ENCODE measurements at places on chromosomes 12 and 14. TPM values are rescaled to one million over a fixed set of nuclear protein-coding genes. Genes with fewer than 3 reads are reported as not detected.

The C12orf50 gene
- not detected for total RNA-seq

The RDH11 gene
- total RNA-seq = 37.9 TPM

The RPS26 gene
- 48.3 TPM for total RNA-seq

The MSI1 gene
- total RNA-seq = not detected

DNA sequence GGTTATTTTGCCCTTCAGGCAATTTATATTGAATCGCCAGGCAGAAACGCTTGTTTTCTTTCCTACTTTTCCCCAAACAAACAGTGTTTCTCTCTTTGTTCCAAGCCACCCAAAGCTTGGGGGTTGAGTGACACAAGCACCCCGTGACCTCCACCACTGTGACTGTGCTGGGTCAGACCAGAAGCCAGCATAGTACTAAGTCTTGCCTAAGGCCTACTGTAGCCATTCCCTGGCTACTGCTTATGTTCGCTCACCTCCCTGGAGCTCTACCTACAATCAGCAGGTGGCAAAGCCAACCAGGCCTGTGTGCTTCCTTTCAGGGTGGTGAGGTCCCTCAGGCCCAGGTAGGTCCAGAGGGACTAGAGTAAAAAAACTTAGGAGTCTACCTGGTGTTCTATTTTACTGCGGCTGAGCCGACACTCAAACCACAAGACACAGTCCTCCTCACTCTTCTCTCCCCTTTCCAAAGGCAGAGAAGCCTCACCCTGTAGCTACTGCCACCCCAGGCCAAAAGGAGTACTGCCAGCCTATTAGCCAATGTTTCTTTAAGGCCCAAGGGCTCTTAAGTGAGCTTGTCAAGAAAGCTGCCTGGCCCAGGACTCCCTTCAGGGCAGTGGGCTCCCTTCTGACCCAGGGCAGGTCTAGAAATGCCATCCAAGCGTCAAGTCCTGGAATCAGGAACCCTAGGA lies 411.8 kb upstream of the MIS18BP1 start:
- DNase-seq = no peak
- H3K27me3 ChIP-seq = no peaks in the 10 kb centered on the region
- no peaks in the 10 kb centered on the region for H3K36me3 ChIP-seq
- H3K4me3 ChIP-seq = no peak overlapping the region

DNA sequence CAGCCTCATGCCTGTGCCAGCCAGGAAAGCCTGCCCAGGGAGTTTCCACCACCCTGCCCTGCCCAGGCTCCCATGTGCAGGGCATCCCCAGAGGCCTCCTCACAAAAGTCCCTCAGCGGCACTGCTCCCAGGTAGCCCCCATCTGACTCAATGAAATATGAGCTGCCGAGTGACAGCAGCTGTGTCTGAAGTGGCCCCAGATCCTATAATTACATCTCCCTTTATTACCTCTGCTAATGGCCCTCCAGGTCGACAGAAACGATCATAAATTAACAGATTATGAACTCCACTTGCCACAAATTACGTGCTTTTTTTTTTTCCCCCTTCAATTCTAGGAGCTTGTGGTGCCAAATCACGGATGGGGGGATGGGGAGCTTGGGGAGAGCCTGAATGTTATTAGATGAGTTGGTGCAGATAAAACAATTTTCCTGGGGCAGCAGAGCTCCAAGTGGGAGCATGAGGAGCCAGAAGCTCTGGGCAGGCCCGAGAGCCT lies 110.4 kb downstream of the ESRRB start:
- no peak overlapping the region for H3K27ac ChIP-seq
- no peaks in the 10 kb centered on the region for H3K36me3 ChIP-seq
- no peak for DNase-seq

DNA sequence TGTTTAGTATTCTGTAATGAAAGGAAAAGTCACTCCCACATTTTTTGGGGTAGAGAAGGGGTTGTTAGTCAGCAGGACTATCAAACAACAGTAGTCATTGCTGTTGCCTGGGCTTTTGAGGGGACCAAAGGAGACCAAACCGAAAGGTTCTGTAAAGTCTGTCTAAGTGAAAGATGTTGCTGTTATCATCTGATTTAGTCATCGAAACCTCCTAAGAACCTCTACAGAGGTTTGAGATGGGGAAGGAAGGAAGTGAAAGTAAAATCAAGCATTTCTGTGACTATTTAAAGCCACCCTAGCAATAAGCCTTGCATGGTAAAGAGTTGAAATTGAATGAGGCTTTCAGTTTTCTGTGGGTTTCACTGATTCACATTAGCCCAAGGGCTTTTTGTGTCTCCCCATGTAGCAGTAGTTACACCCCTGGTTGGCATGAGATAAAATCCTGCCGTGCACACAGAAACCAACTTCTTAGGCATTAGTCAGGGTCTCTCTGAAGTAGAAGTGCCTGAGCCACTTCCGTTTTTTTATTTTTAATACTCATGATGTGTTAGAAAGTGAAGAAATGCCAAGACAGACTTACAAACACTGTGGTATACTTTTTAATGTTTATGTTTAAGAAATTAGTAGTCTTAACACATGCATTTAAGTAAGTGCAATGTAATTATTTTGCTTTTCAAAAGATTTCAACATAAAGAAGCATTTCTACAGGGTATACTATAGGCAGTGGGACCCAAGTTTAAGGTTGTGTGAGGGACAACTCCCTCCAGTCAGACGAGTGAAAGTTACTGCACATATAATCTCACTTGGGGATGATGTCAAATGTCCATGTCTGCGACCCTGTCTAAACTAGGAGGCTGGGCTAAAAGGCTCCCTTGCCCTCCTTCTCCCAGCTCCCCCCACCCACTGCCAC lies 50.4 kb downstream of the DYRK2 start:
- peaks cover 1% of the 10 kb centered on the region for H3K36me3 ChIP-seq
- peaks cover 22% of the 10 kb centered on the region for H3K27me3 ChIP-seq
- H3K4me1 ChIP-seq = peaks cover 58% of the 10 kb centered on the region
- peak overlapping the region; percentile 67 for H3K27ac ChIP-seq
- H3K4me3 ChIP-seq = peak overlapping the region; percentile 57

DNA sequence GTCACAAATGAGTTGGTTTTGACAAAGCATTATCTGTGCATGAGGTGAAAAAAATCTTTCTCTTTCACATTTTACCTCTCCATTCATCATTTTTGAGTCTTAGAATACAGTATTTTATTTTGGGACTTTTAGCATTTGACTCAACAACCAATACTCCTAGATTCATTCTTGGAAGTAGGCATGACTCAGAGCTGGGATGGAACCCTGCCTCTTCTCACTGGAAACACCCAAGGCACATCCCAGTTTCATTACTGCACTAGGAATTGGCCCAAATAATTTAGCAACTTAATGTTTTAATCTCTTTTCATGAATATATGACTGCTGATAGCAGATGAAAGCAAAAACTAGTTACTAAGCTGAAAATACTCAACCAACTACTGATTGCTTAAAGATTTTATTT lies 3.3 kb upstream of the PDZRN4 start:
- H3K4me3 ChIP-seq = no peak overlapping the region
- peaks cover 33% of the 10 kb centered on the region for H3K27me3 ChIP-seq

DNA sequence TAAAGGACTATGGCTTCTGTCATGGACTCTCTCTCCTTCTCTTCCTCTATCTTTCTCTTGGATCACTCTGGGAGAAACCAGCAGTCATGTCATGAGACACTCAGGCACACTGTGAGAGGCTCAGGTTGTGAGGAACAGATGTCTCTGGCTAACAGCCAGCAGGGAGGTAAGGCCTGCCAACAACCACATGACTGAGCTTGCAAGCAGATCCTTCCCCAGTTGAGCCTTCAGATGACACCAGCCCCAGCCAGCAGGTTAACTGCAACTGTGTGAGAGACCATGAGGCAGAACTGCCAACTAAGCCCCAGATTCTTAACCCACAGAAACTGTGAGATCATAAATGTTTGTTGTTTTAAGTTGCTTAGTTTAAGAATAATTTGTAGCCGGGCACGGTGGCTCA lies 90.6 kb downstream of the VCPKMT start:
- no peak for DNase-seq
- peaks cover 62% of the 10 kb centered on the region for H3K36me3 ChIP-seq
- H3K27me3 ChIP-seq = no peaks in the 10 kb centered on the region
- H3K4me3 ChIP-seq = no peak overlapping the region

DNA sequence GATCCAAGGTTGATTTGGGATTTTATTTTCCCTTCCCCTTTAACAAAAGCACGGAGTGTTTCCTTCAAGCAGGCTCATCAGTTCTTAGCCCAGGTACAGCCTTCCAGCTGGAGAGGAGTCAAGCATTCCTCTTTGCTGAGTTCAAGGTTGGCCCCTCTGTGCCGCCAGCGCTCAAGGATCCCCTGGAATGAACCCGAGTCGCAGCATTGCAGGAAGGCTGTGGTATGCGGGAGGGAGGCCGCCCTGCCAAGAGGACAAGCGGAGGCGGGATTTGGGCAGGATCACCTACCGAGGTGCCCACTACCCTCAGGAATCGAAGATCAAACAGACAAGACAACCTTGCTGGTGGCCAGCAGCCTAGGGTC lies 53.9 kb upstream of the NCOR2 start:
- H3K27me3 ChIP-seq = no peaks in the 10 kb centered on the region
- H3K4me1 ChIP-seq = no peaks in the 10 kb centered on the region
- no peaks in the 10 kb centered on the region for H3K36me3 ChIP-seq
- H3K27ac ChIP-seq = no peak overlapping the region

DNA sequence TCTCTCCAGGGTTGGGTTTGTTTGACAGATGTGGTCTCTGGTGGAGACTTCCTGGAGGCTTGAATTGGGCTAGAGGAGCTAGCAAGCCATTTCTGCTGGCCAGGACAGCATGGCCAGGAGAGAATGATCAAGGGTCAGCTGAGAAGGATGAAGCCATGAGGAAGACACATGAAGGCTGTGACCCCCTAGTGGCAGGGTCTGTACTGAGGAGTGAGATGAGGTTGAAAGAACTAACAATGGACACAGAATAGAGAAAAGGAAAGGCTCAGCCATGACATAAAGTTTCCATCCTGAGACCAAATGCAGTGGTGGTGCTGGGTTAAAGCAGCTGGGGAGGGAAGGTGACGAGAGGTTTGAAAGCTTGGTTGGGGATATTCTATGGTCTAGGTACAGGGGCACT lies 89.9 kb downstream of the NT5DC3 start:
- DNase-seq = no peak
- H3K36me3 ChIP-seq = no peaks in the 10 kb centered on the region
- H3K4me1 ChIP-seq = no peaks in the 10 kb centered on the region
- no peak overlapping the region for H3K27ac ChIP-seq
- no peak overlapping the region for H3K4me3 ChIP-seq
- peaks cover 1% of the 10 kb centered on the region for H3K27me3 ChIP-seq

DNA sequence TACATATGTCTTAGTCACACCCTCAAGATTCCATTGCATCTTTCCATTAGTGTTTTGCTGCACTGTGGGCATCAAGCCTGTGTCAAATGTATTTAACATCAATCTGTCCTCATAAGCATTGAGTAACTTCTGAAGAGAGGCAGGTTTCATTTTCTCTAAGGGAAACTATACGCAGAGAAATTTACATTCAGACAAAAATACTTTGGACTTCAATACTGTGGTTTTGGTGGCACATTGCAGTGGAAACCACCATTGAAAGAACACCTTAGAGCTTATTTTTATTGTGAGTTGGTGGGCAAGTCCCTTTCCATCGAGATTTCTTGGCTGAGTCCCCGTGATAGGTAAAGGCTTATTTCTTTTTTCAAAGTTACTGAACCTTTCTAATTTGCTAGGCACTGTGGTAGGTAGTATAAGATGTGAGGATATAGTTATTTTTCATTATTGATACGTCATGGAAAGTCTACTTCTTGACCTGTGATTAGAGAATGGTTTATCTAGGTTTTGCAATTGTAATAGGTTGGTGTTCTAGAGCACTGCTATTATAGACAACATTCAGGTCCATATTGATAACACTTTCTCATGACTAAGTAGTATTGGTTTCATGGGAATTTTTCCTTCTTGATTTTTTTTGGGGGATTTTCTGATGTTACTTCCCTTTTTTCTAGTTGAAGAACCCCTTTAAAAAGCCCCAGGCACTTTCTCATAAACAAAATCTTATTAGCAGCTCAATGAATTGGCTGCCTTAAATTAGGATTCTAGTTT lies 81.9 kb downstream of the CFAP54 start:
- H3K36me3 ChIP-seq = no peaks in the 10 kb centered on the region
- H3K4me3 ChIP-seq = peak overlapping the region; percentile 18
- H3K4me1 ChIP-seq = peaks cover 6% of the 10 kb centered on the region
- H3K27me3 ChIP-seq = peaks cover 29% of the 10 kb centered on the region

- no peaks in the 10 kb centered on the region for H3K27me3 ChIP-seq
- no peak overlapping the region for H3K27ac ChIP-seq
- no peaks in the 10 kb centered on the region for H3K4me1 ChIP-seq
- no peak for DNase-seq
Measured at GRCh38 chr14:25546826-25547225, 496.9 kb upstream of the STXBP6 start.

GRCh38 chr12:111204788-111205241 lies 164.1 kb downstream of the PHETA1 start:
- H3K27ac ChIP-seq = no peak overlapping the region
- H3K4me1 ChIP-seq = peaks cover 13% of the 10 kb centered on the region
- no peaks in the 10 kb centered on the region for H3K36me3 ChIP-seq
- peaks cover 6% of the 10 kb centered on the region for H3K27me3 ChIP-seq
- no peak overlapping the region for H3K4me3 ChIP-seq
- DNase-seq = no peak

DNA sequence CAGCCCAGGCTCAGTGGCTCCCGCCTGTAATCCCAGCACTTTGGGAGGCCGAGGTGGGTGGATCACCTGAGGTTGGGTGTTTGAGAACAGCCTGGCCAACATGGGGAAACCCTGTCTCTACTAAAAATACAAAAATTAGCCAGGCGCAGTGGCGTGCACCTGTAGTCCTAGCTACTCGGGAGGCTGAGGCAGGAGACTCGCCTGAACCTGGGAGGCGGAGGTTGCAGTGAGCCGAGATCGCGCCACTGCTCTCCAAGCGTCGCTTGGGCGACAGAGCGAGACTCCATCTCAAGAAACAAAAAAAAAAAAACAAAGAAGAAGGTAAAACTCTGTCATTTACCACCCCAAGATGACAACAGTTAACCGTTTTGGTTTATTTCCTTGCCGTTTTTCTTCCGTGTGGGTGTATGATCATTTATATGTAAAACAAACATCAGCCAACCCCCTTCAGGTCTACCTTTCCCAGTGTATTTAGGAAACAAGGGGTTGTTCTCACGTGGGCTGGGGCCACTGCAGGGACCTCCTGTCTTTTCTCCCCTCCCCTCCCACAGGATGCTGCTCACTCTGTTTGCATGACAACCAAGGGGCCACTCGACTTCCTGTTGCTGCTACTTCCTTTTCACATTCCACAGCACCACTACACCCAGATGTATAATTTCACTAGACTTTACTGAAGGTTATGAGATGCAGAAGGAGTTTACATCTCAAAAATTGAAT lies 13.6 kb downstream of the TTC9 start:
- H3K4me3 ChIP-seq = peak overlapping the region; percentile 72
- H3K27me3 ChIP-seq = no peaks in the 10 kb centered on the region
- H3K27ac ChIP-seq = peak overlapping the region; percentile 98
- peaks cover 74% of the 10 kb centered on the region for H3K36me3 ChIP-seq

GRCh38 chr14:35122696-35123387 lies 490 bp downstream of the PRORP start:
- peak; percentile 11 for DNase-seq
- peak overlapping the region; percentile 96 for H3K4me3 ChIP-seq

GRCh38 chr14:64726585-64726890 lies 22.3 kb downstream of the PLEKHG3 start:
- peaks cover 81% of the 10 kb centered on the region for H3K4me1 ChIP-seq
- H3K36me3 ChIP-seq = peaks cover 27% of the 10 kb centered on the region
- H3K27me3 ChIP-seq = no peaks in the 10 kb centered on the region
- H3K27ac ChIP-seq = no peak overlapping the region

All from activated CD4-positive, alpha-beta T cell treated with anti-CD3 and anti-CD28 coated beads, Interleukin-2, amount 10 ng/mL, durations not matched to agents 7 days and 5 days (primary cell).